ENCODE measurements at places on chromosomes 3 and 15. TPM values are rescaled to one million over a fixed set of nuclear protein-coding genes. Genes with fewer than 3 reads are reported as not detected.

DNA sequence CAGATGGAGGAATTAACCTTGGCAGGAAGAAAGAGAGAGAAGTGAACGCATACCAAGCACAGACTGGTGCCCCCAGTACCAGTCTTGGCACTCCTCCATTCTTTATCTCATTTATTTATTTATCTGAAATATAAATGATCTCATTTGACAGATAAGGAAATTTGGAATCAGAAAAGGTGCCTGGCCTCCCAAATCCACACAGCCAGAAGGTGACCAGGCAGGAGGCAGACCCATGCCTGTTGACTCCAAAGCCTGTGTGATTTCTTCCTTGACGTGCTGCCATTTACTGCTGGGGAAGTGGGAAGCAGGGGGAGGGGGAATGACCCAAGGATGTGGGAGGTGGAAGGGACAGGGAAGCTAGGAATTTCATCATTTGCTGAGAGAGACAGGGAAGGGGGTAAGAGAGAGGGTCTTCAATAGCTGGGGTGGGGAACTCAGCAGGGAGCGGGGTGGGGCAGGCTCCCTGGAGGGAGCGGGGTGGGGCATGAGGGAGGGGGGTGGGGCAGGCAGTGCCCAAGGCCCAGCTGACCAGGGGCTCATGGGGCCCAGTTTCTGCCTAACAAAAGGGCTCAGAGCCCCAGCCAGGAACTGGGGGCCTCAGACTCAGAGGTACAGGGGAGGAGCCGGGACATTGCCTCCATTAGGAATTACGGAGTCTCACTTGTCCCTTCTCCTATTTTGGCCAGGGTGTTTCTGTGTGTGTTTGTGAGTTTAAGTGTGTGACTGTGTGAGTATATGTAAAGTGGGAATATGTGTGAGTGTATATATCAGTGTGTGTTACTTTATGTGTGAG lies 63.0 kb downstream of the MINAR1 start:
- DNase-seq, result no peak

DNA sequence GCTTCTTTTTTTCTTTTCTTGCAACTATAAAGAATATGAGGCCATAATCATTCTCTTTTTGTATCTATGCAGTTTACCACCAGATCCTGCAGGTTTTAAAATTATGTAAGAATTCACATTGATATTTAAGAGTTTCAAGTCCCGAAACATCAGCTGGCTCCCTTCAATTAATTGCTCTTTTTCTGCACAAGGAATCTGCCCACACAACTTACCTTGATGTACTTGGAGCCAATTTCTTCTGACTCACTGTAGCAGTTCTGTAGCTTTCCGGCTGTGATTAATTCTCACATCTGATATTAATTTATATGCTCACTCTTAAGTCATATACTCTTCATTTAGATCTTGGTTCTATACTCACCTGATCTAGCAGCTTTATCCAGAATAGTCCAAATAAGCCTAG lies 781.8 kb downstream of the CADM2 start:
- no peak for DNase-seq

- no peak for DNase-seq
Observed at GRCh38 chr3:147387885-147388699, 18.3 kb downstream of the ZIC4 start.

DNA sequence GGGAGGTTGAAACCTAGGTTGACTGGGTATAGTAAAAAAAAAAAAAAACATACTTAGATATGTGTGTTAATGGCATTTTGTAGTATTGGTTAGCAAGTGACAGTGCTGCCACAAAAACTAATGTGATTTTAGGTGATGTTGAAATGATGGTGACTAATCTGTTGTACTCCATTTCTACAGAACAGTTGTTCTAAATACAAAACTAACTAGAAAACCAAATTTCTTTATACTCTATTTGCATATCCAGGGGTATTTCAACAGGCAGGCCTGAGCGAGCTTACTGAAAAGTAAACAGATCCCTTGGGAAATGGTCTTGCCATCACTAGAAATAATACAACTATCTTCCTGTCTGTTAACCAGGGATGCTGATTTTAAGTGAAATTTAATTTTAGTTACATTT lies 20.5 kb downstream of the TSC22D2 start:
- no peak for DNase-seq

DNA sequence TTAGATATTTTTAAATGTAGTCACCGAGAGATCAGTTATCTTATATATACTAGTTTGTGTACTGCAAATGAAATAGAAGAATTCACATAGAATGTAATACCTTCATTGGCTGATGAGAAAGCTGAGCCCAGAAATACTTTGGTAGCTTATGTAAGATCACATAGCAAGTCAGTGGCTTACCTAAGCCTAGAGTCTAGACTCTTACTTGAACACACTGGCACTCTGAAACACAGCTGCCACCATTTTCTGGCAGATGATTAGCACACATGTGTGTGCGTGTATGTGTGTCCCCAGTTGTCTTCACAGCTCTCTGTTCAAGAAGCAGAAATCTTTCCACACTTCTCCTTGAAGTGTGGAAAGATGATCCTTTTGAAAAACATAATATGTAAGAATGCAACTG lies 124.3 kb downstream of the NEO1 start:
- DNase-seq, result no peak

- DNase-seq, result peak; percentile 30
Observed at GRCh38 chr3:187831125-187832051, 86.1 kb upstream of the BCL6 start.

GRCh38 chr15:52480990-52481389 lies 47.7 kb downstream of the MYO5A start:
- no peak for DNase-seq

DNA sequence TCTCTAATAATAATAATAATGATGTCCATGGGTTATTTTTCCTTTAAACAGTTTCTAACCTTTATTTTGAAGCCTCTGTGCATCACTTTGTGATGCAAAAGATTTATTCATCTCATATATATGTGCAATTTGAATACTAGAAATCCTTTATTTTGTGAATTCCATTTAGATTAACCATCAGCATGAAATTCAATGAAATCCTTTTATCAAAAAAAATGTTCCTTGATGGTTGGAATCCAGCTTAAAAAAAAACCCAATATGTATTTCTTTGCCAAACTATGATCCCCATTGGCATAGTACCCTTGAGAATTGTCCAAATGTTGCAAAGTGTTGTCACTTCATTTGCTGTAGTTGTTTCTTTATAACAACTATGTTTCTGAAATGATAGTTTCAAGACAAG lies 7.4 kb downstream of the TBC1D23 start:
- DNase-seq, result no peak

GRCh38 chr3:196868297-196868661 lies 559 bp downstream of the SENP5 start:
- peak; percentile 36 for DNase-seq

DNA sequence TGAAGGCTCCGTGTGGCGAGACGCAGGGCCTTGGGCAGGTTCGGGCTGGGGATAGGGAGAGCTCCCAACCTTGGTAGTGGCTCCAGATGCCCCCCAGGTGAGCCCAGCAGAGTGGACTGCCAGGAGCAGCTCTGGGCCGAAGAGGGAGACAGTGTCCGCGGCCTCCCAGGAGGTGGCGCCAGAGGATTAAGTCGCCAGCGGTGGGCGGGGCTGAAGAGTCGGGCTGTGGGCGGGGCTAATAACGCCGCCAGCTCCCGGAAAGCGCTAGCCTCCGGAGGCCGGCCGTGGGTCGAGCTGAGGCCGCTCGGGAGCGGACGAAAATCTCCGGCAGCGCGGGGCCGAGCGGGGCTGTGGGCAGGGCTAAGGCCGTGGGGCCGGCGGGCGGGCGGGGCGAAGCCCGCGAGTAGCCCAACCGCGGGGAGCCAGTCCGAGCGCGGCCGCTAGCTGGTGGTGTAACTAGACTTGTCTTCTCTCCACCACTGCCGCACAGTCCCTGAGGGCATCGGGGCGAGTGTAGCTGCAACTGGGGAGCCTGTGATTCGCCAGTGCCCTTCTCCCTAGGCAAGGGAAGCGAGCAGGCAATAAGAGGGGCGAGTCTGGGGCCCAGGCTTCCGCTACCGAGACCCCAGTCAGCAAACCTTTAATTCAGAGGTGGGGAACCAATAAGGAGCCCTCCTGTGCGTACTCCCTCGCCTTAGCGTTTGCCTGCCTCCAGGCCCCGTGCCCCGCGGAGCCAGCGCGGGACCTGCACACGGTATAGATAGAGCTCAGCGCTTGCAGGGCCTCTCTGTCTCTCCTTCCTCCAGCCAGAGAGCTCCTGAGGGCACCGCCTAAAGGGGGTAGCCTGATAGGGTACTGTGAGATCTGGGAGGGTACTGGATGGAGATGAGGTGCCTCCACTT lies 14.4 kb upstream of the BSN start:
- DNase-seq, result peak; percentile 93

GRCh38 chr15:41553731-41554130 lies 5.3 kb upstream of the TYRO3 start:
- DNase-seq, result no peak

DNA sequence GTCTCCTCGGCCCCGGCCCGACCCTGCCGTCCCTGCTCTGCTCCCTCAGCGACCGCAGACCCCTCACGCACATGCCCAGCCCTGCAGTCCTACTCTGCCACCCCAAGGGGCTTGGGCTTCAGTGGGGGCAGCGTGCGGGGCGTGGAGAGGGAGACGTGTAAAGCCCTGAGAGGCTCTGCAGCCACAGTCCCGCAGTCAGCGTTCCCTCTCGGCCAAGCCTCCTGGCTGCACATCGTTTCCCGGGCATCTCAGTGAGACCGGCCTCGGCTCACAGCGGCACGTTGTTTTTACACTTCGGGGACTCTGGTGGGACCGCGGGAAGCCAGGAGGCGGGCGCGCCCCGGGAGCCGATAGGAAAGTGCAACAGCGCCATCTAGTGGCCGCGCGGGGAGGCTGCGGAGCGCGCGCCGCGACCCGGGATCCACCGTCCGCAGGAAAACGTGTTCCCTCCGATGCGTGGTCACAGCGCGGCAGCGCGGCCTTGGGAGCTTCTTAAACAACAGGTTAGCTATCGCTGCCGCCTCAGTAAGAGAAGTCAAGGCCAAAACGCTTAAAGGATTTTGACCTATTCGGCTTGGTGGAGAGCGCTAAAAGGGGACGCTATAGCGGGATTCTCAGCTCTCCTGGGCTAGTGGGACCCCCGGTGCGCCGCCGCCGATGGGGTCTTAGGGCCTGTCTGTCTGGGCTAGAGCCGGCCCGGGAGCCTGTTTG lies 226.8 kb upstream of the IGF1R start:
- peak; percentile 41 for DNase-seq

- peak; percentile 57 for DNase-seq
Observed at GRCh38 chr3:171286580-171287249, 173.5 kb downstream of the TNIK start.

- no peak for DNase-seq
Observed at GRCh38 chr15:30889196-30889595, 14.5 kb upstream of the FAN1 start.

- no peak for DNase-seq
Observed at GRCh38 chr15:66594836-66595235, 29.0 kb upstream of the LCTL start.

- DNase-seq, result no peak
Observed at GRCh38 chr15:66123799-66124198, 129.8 kb downstream of the MEGF11 start.

Gene SUCNR1
- total RNA-seq, result 0.12 TPM

Gene RBP2
- total RNA-seq, result not detected

Gene IMPG2
- total RNA-seq, result under 0.01 TPM

Gene CHRM5
- not detected for total RNA-seq

Gene PCBP4
- total RNA-seq, result 72.5 TPM

Gene TIPIN
- 21.4 TPM for total RNA-seq

Gene C2CD4B
- total RNA-seq, result not detected

Gene INAFM2
- total RNA-seq, result 25.6 TPM

Gene WNT5A
- total RNA-seq, result 193 TPM

Gene CAMKV
- total RNA-seq, result not detected

Data from RPMI7951 (cell line).